Activated T-helper 9 cell treated with anti-CD3 and anti-CD28 coated beads, Interleukin-2, amount 50 U/mL, for 16 hours (primary cell): ENCODE measurements at places on chromosomes 6 and 20.

- DNase-seq, result no peak
These were observed 11.3 kb downstream of the TXNDC5 start for GRCh38 chr6:7899101-7899888.

DNA sequence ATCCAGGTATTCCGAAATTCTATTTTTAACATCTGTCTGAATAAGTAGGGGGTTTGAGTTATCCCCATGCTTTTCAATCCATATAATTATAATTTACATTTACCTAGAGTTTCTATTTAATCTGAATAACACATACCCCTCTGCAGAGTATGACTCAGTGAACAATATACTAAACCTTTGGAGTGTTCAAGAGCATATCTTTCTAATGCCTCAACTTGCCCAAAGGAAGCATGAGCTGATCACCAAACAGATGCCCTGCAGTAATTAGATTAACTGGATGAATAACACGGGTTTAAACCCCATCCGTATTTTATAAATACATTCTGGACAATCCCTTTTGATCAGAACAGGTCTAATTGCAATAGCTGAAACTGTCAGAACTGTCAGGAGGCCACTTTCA is 897.1 kb downstream of the TFAP2A start:
- no peak for DNase-seq

DNA sequence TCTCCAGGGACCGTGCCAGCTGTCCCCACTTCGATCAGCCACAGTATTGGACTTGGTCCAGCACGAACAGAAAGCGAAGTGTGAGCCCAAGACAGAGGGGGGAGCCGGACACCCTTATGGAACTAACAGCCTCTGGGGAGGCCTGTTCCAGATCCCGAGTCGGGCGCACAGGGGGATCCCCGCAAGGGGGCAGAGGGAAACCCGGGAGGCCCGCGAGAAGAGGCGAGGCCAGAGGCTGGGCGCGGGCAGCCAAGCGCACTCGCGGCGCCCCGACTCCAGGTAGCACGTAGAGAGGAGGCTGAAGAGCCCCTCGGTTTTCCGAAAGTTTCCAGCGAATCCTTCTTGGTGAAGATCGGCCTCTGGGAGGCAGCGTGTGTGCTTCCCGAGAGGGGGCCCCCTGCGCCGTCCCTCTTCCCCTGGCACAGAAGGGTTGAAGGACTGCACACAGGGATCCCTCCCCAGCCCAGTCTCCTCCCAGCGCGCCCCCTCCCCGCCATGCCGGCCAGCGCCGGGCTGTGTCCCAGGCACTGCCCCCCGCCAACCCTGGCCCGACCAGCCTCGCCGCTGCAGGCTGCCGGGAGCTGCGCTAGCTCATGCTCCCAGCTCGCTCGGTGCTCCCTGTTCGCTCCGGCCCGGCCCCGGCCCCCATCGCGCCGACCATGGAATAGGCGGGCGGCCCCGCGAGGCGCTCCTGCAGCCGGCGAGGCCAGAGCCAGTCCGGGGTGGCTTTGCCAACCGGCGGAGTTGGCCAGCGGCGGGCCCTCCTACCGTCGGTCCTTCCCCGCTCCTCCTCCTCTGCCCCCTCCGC is 577 bp upstream of the SLC24A3 start:
- no peak for DNase-seq

- DNase-seq, result no peak
These were observed 10.0 kb upstream of the BLOC1S5 start for GRCh38 chr6:8074213-8074612.

- DNase-seq, result no peak
These were observed 46.7 kb downstream of the MARCKS start for GRCh38 chr6:113903666-113904330.

GRCh38 chr6:107547451-107547840 is 57.5 kb downstream of the SOBP start:
- DNase-seq, result no peak

DNA sequence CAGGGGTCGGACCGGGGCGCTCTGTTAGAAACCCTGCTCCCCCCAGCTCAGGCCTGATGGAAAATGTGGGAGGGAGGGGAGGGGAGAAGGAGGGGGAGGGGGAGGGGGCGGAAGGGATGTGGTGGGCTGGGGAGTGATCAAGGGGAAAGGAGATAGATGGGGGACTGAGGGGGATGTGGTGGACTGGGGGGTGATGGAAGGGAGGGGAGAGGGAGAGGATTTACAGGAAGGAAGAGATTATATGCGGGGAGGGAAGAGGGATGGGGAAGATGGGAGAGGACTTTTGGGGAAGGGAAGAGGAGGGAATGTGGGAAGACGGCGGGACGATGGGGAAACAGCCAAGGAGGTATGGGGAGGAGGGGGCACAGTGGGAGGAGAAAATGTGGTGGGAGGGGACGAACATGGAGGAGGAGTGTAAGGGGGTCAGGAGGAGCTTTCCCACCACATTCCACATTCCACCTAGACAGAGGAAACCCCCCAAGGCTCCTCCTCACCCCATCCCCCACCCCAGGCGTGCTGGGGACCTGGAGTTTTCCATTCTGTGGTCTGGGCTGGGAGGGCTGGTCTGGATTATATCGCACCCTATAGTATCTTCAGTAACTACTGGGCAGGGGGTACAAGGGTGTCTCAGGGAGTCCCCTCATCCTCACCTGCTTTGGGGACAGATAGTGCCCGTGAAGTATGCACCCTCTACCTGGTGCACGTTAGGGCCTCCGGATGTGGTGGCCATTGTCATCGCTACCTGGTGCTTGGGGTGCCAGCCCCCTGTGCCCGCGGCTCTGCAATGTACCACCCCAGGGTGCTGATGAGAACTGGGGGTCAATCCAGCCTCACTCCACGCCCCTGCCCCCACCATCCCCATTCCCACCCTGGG is 578 bp upstream of the PTGIS start:
- no peak for DNase-seq

- no peak for DNase-seq
These were observed 116.5 kb downstream of the TRDN start for GRCh38 chr6:123520217-123520616.

DNA sequence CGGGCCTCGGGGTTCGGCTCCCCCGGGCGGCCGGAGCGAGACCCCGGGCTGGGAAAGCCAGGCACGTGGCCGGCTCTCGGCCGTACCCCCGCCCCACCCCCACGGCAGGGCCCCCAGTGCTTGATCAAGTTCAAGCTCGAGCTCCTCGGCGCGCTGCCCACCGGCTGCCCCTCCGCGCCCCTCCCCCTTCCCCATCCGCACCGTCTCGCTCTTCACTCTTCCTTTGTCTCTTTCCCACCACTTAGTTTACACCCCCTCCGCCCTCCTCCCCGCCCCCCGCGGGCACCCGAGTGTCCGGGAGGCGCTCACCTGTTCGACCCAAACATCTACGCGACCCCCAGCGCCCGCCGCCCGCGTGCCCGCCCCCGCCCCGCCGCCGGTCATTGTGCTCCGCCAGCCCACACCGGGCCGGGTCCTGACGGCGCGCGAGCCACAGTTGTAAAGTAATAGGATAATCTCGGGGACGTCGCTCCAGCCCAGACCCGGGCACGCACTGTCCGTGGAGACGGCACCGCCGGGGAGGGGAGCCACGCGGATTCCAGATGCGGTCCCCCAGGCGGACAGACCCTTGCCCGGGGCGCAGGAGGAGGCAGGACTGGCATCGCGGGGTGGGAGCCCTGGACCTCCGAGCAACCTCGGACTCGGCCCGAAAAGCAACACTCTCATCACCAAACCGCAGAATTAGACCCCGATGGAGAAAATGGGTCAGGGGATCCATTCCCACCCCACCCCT is 100.7 kb downstream of the NOL4L start:
- peak; percentile 17 for DNase-seq

GRCh38 chr6:154535147-154535546 is 24.7 kb upstream of the CNKSR3 start:
- DNase-seq, result no peak

DNA sequence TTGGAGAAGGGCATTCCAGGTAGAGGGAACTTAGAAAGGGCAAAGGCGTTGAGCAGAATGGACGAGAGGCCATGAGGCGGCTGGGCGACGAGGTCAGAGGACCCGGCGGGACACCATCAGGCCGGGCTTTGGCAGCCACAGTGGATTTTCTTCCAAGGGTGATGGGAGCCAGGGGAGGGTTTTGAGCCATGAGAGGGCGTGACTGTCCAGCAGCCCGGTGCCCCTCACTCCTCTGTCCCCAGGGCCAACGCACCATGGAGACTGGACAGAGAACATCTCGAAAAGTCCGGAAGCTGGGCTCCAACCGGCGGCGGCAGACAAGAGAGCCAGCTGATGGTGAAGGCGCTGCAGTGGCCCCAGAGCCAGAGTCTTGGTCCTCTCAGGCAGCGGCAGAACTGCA is 6.4 kb downstream of the RAB44 start:
- DNase-seq, result no peak

GRCh38 chr20:61814244-61814643 is 251.4 kb downstream of the TAF4 start:
- DNase-seq, result no peak

DNA sequence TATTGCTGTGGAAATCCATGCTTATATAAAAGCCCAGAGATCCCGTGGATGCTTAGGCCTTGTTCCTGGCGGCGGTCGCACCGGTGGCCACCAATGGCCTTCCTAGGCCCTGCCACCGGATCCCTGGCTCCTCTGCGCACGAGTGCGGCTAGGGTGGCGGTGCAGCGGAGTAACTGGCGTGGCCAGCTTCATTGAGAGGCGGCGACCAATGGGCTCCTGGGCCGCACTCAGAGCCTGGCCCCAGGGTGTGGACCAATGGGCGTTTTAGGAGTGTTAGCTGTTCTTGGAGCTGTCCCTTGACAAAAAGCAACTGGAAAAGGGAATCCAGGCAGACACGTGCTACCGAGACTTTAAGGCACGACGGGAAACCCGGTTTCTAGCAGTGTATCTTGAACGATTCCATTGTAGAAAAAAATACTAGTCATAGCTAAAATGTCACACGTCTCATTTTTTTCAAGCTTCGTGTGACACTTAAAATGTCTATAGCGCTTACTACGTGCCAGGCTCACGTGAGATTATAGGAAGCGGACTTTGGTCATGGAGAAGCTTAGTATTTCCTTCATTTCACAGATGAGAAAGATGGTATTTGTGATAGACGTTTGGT is 1.7 kb downstream of the AMD1 start:
- peak; percentile 44 for DNase-seq

DNA sequence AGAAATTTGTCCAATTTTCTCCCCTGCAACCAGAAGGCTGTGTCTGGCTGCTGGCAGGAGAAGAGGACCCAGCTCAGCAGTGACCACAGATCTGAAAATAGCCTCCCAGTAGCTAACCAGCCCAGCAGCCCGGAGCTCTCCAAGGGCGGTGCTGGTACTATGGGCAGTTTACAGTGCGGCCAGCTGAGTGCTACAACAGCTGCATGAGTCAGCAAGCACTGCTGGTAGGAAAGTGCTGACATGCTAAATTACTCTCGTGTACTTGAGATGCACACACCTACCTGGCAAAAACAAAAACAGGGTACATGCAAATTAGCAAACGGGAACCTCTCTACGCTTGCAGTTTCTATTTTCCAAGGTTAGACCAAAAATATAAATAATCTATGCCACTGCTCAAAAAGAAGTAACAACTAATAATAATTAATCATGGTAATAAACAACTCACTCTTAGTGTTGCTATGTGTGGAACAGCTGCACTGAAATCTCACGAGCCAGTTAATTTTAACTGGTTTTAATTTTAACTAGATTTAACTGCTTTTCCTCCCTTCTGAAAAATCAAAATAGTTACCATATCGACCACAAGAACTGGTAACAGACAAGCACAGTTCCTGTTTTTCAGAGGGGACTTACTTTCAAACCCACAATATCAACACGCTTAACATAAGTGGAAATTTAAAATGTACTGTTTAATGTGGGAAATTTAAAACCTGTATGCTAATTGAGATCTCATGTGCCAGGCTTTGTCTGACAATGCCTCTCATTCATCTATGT is 10.8 kb downstream of the BACH2 start:
- peak; percentile 38 for DNase-seq

DNA sequence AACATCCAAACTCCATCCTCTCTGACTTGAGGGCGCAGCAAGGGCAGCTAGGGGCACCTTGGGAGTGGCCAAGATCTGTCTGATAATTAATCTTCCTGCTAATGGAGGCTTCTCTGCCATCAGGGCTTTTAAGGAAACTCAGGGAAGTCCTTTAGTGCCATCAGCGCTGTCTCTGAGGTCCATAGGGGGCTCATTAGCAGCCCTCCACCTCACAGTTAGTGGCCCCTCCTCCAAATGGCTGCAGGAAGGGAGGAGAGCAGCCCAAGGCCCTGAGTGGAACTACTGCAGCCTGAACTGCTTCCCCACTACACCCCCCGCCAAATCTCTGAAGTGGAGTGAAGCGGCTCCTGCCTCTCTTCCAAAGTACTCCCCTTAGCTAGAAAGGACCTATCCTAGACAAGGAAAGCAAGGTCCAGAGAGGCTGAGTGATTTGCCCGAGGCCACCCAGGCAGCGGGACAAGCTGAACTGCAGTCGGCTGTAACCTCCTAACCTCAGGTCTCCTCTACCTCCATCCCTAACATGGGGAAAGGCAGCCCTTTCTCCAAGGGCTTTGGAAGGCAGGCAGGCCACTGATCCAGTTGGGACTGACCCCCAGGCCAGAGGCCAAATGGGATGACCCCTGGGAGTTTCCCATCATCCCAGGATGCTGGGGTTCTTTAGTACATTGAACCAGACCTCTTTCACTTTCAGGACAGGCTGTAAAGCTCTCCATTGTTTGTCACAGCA is 39.5 kb upstream of the ZFAND3 start:
- no peak for DNase-seq

GRCh38 chr6:65091561-65091960 is 615.5 kb downstream of the EYS start:
- no peak for DNase-seq

- DNase-seq, result no peak
These were observed 822.5 kb downstream of the DHX35 start for GRCh38 chr20:39784693-39785092.

- no peak for DNase-seq
These were observed 53.1 kb downstream of the PREX1 start for GRCh38 chr20:48774696-48775095.

DNA sequence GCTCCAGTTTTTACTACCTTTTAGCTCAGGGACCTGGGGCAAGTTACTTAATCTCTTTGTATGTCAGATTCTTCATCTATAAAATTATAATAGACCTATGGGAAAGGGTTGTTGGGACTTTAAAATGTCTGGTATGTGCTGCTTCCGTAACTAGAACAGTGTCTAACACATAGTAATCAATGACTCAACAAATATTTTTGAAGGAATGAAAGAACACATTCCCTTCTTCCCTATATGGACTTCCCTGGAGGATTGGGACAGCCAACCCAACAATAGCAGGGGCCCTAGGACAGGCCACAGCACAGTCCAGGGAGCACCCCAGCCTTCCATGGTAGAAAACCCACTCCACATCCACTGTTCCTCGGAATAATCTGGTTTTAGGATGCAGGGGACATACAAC is 50.7 kb upstream of the TPD52L1 start:
- no peak for DNase-seq

- DNase-seq, result no peak
These were observed 291.5 kb upstream of the EYS start for GRCh38 chr6:65998544-65998943.

DNA sequence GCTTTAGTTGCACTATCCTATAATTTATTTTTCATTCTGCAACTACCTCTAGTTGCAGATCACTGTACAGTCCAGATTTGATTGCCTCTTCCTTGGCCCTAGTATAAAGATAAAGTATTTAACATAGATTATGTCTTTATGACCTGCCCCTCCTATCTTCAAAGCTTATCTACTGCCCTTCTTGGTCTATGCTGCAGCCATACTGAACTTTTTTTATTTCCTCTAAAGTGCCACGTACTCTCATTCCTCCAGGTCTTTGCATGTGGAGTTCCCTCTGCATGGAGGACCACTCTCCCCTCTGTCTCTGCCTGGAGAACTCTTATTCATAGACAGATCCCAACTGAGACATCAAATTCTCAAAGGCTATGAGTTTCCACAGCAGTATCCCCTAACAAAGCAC is 168.0 kb downstream of the PTPRK start:
- no peak for DNase-seq

GRCh38 chr6:125844989-125845388 is 54.2 kb downstream of the NCOA7 start:
- no peak for DNase-seq
